ENCODE measurements at places on chromosomes 13 and 19.
A peak's percentile ranks its signal among the peaks of the same experiment; 100 is the strongest.

- no peak for DNase-seq
Measured at GRCh38 chr13:107600971-107601370, 614.4 kb downstream of the LIG4 start.

GRCh38 chr13:50125554-50126262 lies 110.5 kb downstream of the KCNRG start:
- peak; percentile 88 for DNase-seq

DNA sequence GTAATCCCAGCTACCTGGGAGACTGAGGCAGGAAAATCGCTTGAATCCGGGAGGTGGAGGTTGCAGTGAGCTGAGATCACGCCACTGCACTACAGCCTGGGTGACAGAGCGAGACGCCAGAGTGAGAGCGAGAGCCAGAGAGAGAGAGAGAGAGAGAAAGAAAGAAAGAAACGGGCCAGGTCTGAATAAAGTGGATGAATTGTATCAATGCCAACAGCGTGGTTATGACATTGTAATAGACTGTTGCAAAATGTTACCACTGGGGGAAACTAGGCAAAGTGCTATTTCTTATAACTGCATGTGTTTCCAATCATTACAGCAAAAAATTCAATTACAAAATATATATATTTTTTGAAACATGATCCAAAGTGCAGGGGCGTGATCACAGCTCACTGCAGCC lies 11.8 kb upstream of the BTBD2 start:
- no peak for DNase-seq

GRCh38 chr19:55230329-55230728 lies 1.8 kb upstream of the TMEM86B start:
- peak; percentile 31 for DNase-seq

DNA sequence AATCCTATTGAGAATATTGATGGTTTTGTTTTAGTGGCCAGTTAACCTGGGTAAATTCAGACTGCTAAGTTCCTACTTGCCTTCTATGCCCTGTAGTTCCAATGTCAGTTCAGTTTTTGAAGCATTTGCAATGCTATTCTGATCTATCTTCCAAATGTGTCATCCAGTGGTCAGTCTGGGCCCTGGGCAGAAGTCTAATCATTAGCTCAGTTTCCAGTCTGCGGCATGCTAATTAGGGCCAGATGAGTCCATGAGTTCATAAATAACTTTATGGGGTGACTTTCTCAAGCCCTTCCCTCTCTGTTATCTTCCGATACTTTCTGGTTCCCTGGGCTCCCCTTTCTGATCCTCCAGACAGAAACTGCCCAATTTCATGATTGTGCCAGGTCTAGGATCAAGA lies 32.7 kb downstream of the FAM187B start:
- DNase-seq = no peak
